ENCODE measurements at places on chromosomes 11 and 22.

- DNase-seq = no peak
These were observed 1152.4 kb downstream of the LRRC4C start for GRCh38 chr11:40306938-40307548.

DNA sequence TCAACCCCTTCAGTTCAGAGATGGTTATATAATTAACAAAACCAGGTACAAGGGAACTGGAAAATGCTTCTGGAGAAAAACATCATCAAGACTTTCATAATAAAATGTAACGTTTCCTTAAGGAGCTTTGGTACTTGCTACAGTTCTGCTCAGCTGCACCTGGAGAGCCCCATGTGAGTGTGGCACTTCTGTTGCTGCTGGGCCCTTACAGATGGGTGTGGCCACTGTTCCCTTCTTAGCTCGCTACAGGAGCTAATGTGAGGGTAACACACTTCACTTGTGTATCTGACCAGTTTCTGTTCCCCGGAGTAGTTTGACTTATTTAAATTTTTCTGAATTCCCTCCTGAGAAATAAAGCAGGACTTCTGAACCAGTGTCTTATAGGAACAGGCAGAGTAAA lies 4.0 kb downstream of the POU2AF3 start:
- no peak for DNase-seq

DNA sequence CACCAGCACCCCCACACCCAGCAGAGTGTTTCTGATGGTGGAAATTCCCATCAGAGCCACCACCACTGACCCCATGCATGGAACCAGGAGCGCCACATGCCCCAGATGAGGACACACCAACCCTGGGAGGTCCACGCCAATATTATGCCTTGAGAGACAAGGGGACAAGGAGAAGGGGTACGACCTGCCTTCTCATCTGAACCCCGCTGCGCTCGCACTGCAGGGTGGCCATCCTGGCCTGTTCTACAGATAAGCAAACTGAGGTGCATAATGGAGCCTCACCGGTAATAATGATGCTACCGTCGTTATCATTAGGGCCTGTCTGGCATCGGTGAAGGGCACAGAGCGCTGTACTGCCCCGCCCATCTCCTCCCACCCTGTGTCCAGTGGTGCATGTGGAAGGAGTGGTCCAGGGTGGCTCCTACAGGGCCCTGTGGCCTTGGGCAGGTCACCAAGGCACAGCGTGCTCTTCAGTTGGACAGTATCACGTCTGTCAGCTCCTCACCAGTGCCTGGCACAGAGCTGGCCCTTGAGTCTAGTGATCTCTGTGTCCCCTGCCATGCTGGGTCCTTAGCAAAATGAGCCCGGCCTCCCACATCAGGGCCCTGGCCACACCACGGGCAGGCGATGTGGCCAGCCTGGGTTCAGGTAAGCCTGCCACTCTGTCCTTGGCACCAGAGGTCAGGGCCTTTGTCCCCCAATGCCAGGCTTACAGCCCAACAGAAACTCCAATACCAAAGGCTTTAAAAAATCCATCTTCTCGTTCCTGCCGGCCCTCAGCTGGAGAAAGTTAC lies 92.2 kb downstream of the PHF21B start:
- DNase-seq = no peak

DNA sequence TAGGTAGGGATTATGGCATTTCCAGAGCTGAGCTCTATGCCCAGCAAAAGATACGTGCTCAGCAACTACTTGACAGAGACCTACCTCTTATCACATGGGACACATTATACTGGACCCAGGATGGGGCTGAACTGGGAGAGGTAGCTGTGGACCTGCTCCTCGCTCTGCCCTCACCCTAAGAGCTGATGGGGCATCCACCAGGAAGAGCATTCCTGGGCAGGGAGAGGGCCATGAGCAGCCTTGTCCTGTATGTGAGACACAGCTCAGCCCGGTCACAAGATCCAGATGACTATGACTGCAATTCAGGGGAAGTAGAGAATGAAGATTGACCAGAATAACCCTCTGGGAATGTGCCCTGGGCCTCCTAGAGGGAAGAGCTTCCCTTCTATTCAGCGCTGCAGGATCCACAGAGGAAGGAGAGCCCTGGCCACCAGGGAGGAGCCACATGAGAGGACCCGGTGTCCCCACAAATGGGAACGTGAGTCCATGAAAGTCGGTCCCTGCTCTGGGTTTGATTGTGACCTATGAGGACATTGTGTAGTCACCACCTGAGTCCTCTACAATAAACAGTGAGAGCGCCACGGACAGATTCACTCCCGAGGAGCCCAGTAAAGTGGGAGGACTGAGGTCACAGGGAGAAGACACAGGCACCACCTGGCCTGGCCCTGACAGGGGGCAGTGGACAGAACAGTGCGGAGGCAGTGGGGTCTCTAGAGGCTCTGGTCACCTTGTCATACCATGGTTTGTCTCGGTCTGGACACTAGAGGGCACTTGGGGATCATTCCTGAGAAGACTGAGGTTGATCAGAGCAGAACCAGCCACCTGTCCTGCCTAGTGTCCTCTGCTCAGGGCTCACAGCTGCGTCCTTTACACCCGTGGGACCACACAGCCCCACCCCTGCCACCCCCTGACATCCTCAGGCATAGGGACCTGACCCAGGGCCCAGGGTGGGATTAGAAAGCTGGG lies 99.5 kb downstream of the ZNF280B start:
- no peak for DNase-seq

GRCh38 chr11:11217929-11218628 lies 135.0 kb downstream of the CSNK2A3 start:
- DNase-seq = no peak

Measured in stimulated activated CD4-positive, alpha-beta T cell treated with anti-CD3 and anti-CD28 coated beads, Interleukin-1b, Interleukin-23, amount 100 ng/mL, for 4 hours (primary cell).